Karpas-422 (cell line): ENCODE measurements at places on chromosomes 2 and 18. TPM values are rescaled to one million over a fixed set of nuclear protein-coding genes. Genes with fewer than 3 reads are reported as not detected.

CYS1 gene
- 0.54 TPM in 1 of 2 replicates, not detected in the other for total RNA-seq

ITGB6 gene
- total RNA-seq, result not detected in 2 replicates

ST8SIA5 gene
- total RNA-seq, result under 0.01 and 0.25 TPM in 2 replicates

TDRD15 gene
- total RNA-seq, result not detected in 2 replicates

DSG2 gene
- total RNA-seq, result not detected in 2 replicates

MYO5B gene
- 0.97 TPM in 1 of 2 replicates, not detected in the other for total RNA-seq

MOGAT1 gene
- total RNA-seq, result not detected in 2 replicates

UPP2 gene
- not detected in 2 replicates for total RNA-seq

ACTG2 gene
- not detected in 2 replicates for total RNA-seq

LIPG gene
- not detected in 2 replicates for total RNA-seq

WNT10A gene
- total RNA-seq, result 2.9 and 3.8 TPM in 2 replicates

SLC8A1 gene
- total RNA-seq, result not detected in 2 replicates

NGEF gene
- total RNA-seq, result not detected in 2 replicates

MALL gene
- total RNA-seq, result not detected in 2 replicates

REG1B gene
- not detected in 2 replicates for total RNA-seq

CNTNAP5 gene
- total RNA-seq, result 0.25 and 0.78 TPM in 2 replicates

ZDBF2 gene
- 1.9 and 2.5 TPM in 2 replicates for total RNA-seq

PCARE gene
- not detected in 2 replicates for total RNA-seq

ANKMY1 gene
- total RNA-seq, result 25.7 and 30.8 TPM in 2 replicates

TUBA4B gene
- not detected in 2 replicates for total RNA-seq

TOGARAM2 gene
- total RNA-seq, result not detected in 2 replicates

DAW1 gene
- total RNA-seq, result not detected in 2 replicates

CAPN14 gene
- total RNA-seq, result 2.0 and 2.6 TPM in 2 replicates

ZNF521 gene
- total RNA-seq, result not detected in 2 replicates

DDX1 gene
- total RNA-seq, result 23.6 and 37.5 TPM in 2 replicates

STEAP3 gene
- not detected in 2 replicates for total RNA-seq

XIRP2 gene
- total RNA-seq, result not detected in 2 replicates

SLC35G4 gene
- not detected in 2 replicates for total RNA-seq

UGT1A8 gene
- total RNA-seq, result 0.18 TPM in 1 of 2 replicates, not detected in the other

STPG4 gene
- total RNA-seq, result 0.18 TPM in 1 of 2 replicates, not detected in the other

ASTL gene
- total RNA-seq, result not detected in 2 replicates

MC2R gene
- total RNA-seq, result not detected in 2 replicates

ANKRD30BL gene
- total RNA-seq, result not detected in 2 replicates

CD8B2 gene
- total RNA-seq, result not detected in 2 replicates

IL1R1 gene
- total RNA-seq, result not detected in 2 replicates

ASXL3 gene
- total RNA-seq, result not detected in 2 replicates

CXCR4 gene
- total RNA-seq, result 0.97 and 2.1 TPM in 2 replicates

DNAJC5G gene
- not detected in 2 replicates for total RNA-seq

SLC19A3 gene
- total RNA-seq, result not detected in 2 replicates

RAB27B gene
- 0.11 TPM in 1 of 2 replicates, not detected in the other for total RNA-seq

APLF gene
- 2.5 and 5.3 TPM in 2 replicates for total RNA-seq

CCDC93 gene
- total RNA-seq, result 22.6 and 24.6 TPM in 2 replicates

TIGD1 gene
- total RNA-seq, result 14.9 and 20.6 TPM in 2 replicates

AFTPH gene
- 88.9 and 124 TPM in 2 replicates for total RNA-seq

PROM2 gene
- total RNA-seq, result 0.07 and 0.72 TPM in 2 replicates

SP140 gene
- 24.2 and 25.8 TPM in 2 replicates for total RNA-seq

CPS1 gene
- total RNA-seq, result 2.8 and 5.0 TPM in 2 replicates

LOXL3 gene
- 0.15 and 1.3 TPM in 2 replicates for total RNA-seq

IRS1 gene
- 3.5 and 3.9 TPM in 2 replicates for total RNA-seq

ARHGEF4 gene
- not detected in 2 replicates for total RNA-seq

UGT1A3 gene
- total RNA-seq, result not detected in 2 replicates

HAAO gene
- not detected in 2 replicates for total RNA-seq

DPY30 gene
- total RNA-seq, result 67.5 and 88.3 TPM in 2 replicates

CTAGE1 gene
- total RNA-seq, result not detected in 2 replicates

CDCA7 gene
- total RNA-seq, result 35.3 and 43.5 TPM in 2 replicates
